ENCODE measurements at places on chromosomes 7 and 10.

- DNase-seq: no peak
These were observed 74.6 kb downstream of the WAPL start for GRCh38 chr10:86446987-86447386.

- no peak for DNase-seq
These were observed 27.7 kb downstream of the PHYH start for GRCh38 chr10:13272164-13272571.

DNA sequence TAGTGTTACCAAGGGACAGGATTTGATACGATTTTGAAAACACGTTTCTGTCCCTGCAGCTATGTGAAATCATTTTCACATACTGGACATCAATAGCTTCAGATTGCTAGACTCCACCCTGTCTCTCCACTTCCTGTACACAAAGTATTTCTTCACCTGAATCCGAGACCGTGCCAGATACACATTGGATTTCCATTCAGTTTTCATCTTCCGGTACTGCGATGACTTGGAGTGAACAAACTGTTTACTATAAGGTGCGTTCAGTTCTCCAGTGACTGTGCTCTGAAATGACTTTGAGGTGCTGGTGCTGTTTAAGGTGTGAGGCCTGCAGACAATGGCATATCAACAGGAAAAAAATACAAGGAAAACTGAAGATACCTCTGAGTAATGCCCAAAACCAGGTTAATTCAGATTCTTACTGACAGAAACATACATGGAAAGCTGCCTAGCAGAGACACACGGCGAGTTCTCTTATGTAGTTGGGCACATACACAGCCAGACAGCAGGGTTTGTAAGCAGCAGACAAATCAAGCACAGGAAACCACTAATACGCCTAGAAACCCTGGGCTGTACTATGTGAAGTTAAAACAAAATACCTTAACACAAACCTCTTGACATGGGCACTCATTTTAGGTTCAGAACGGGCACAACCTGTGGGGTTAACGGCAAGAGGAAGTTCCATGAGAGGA, 119.2 kb downstream of the GALNT11 start:
- DNase-seq: no peak

- DNase-seq: no peak
These were observed 1.4 kb downstream of the LARP4B start for GRCh38 chr10:929960-930624.

DNA sequence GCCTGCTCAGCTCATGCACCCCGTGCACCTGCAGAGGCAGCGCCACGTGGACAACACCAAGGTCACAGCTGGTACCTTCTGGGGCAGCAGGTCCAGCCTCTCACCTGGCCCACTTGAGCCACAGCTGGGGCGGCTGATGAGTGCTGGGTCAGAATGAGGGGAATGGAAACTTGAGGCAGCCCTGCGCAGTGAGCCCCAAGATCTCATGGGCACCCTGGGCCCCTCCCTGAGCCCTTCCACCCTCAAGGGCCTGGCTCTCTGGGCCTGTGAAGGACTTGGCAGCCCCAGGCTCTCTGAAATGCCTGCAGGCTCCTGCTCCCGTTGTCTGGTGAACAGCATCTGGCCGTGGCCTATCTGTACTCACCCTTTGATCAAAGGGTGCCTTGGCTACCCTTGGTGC, 112.7 kb downstream of the TCERG1L start:
- DNase-seq: no peak

GRCh38 chr7:103966593-103967277, 22.7 kb downstream of the RELN start:
- DNase-seq: no peak

DNA sequence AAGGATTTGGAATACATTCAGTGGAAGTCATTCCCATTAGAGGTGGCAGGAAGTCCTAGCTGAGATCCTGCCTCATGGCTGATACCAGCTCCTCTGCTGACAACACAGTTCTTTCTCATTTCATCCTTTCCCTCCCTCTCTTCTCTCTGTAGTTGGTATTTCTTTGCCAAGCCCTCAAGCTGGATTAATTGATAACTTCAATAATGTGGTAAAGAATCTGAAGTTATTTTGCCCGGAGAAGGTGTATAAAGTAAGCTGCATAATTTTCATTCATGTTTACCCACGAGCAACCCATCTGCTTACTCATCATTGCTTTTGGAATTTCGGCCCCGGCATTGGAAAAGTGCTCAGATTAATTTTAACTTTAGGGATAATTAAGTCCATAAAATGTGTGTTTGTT, 85.2 kb upstream of the PLPP4 start:
- DNase-seq: no peak

DNA sequence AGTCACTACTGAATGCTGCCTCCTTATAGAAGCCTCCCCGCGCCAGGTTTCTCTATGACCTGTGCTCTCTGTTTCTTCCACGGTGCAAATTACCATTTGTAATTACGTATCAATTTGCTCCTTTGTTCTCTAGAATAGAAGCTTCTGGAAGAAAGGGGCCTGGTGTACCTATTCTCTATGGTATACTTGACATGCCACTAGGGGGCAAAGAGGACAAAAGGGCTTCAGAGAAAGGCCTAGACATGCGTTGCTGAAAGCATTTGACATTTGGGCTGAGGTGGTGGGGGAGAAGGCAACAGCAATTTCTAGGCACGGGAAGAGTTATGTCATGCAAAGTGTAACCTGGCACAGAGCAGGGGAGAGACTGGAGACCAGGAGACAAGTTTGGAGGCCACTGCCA, 148.7 kb downstream of the WDR11 start:
- no peak for DNase-seq
